ENCODE measurements at places on chromosomes 1 and 21.

DNA sequence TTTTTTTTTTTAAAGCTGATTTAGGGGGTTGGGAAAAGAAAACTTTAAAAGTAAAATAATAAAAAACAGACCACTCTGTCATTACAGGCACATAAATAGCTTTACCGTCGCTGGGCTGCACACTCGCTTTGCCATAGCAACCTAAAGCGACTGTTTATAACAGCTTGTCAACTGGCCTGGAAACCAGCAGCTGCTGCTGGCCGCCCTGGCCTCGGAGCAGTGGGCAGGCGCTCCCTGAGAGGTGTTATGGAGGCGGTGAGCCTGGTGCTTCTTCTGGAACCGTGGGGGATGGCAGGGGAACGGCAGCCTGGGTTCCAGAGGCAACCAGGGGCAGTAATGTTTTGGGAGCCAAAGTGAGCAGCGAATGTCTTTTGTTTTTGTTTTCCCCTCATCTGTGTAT, 45.7 kb downstream of the ATP2B4 start:
- DNase-seq: peak; percentile 86

DNA sequence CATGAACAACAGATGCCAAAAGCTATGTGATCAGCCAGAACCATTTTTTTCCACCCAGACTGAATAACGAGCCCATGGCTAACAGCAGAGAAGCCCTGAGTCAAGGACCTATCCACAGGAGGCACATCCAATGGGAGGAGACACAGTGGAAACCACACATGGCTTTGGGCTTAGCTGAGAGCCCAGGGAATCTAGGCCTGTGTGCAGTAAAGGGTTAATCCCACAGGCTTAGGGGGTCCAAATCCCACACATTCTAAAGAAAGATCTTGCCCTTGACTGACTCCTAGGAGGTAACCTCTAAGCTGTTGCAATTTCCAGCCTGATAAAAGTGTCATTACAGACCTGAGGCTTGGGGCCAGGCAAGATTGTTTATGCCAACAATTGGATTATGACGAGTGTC, 194.5 kb downstream of the DSCAM start:
- no peak for DNase-seq

DNA sequence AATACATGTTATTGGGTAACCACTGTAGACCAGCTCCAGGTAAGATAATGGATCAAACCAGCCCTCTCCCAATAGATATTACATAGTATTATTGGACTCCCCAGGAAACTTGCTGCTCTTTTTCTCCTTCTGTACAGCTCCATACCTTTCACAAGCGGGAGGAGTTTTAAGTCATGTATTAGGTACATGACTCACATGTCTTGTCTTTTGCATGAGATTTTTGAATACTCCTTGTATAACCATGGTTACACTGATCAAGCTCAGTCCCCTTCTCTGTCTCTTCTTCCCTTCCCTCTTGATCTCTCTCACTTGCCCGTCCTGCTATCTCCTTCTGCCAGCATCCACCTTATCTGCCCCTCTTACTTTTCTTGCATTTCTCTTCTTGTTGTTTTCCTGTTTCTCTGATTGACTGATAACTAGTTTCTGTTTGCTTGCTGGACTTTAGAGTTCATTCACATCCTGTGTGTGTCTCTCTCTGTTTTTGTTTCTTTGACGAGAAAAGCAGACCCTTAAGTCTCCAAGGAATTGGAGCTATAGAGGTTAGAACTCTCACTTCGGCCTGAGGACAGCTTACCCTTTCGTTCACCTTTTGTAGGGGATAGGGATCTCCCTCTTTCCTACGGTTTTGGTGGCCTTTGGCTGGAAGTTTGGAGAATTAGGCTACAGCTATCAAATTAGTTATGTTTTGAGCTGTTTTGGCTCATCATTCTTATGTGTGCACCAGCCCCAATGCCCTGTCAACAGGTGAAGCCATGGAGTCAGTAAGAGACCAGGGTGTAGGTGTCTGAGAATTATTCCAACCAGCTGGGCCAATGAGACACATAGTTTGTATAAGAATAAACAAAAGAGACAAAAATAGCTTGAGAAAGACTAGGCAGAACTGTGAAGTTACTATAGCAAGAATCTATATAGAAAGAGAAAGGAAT, 49.0 kb upstream of the ASB17 start:
- no peak for DNase-seq

DNA sequence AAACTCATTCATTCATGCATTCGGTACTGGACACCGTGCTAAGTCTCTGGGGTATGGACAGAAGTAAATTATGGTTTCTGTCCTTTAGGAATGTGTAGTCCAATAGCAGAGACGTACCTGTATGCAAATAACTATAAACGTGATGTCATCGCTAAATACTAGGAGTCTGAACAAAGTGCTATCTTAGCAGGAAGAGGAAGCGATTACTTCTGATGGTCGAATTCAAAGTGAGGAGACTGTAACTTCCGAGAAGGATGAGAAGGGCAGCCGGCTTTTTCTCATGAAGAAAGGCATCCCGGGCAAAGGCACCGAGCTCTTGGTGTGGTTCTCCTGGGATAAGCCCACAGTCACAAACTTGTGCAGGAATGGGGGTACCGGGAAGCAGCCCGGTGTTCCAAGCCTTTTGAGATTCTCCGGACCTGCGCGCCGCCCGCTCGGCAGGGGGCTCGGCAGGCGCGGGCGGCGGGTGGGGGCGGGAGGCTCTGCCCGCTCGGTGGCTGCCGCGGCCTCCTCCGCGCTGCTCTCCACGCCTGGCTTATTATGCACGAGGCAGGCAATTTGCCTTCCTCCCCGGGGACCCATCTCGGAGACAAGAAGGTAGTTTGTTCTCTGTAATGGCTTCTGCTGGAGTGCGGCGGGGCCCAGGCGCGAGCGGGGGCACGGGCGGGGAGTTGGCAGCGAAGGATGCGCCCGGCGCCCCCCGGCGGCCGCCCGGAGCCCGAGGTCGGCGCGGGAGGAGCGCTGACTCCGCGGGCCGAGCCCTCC, 67.5 kb upstream of the CD1D start:
- DNase-seq: peak; percentile 40

- no peak for DNase-seq
These were observed 5.8 kb upstream of the EPHA8 start for GRCh38 chr1:22557341-22557950.

GRCh38 chr1:66696771-66697170, 55.5 kb upstream of the DYNLT5 start:
- peak; percentile 16 for DNase-seq

DNA sequence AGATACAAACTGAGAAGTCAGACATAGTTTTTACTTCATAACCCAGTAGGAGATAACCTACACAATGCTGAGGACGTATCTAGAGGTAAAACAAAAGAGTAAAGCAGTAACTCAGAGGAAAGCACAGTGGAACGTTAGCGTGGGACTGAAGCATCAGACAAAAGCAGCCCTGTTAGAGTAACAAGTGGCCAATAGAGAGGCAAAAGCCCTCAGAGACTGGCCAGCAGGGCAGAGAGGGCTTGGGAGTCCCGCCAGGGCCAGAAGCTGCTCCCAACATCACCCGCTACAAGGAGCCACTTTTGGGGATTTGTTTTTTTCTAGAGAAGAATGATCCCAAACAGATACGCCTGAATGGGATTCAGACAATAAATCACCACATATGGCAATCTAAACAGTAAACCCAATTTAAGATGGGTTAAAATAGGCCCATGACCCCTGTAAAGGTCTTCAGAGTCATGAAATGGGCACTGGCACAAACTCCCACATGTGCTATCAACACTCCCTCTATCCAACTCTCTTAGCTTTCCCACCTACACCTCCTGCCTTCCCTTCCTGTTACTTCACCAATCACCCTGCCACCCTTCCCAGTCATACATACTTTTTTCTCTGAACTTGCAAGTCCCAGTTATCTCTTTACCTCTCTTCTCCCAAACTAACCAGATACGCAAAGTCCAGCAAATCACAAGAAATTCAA, 17.2 kb downstream of the TADA1 start:
- no peak for DNase-seq

- no peak for DNase-seq
These were observed 6.8 kb downstream of the CNN3 start for GRCh38 chr1:94920061-94920460.

GRCh38 chr1:70909262-70909822, 138.3 kb downstream of the PTGER3 start:
- DNase-seq: no peak

- peak; percentile 98 for DNase-seq
These were observed 9.5 kb downstream of the ZBTB7B start for GRCh38 chr1:155012026-155012546.

GRCh38 chr1:162919034-162919433, 58.1 kb upstream of the CCDC190 start:
- no peak for DNase-seq

GRCh38 chr21:42163511-42163863, 55.5 kb upstream of the ABCG1 start:
- DNase-seq: no peak

DNA sequence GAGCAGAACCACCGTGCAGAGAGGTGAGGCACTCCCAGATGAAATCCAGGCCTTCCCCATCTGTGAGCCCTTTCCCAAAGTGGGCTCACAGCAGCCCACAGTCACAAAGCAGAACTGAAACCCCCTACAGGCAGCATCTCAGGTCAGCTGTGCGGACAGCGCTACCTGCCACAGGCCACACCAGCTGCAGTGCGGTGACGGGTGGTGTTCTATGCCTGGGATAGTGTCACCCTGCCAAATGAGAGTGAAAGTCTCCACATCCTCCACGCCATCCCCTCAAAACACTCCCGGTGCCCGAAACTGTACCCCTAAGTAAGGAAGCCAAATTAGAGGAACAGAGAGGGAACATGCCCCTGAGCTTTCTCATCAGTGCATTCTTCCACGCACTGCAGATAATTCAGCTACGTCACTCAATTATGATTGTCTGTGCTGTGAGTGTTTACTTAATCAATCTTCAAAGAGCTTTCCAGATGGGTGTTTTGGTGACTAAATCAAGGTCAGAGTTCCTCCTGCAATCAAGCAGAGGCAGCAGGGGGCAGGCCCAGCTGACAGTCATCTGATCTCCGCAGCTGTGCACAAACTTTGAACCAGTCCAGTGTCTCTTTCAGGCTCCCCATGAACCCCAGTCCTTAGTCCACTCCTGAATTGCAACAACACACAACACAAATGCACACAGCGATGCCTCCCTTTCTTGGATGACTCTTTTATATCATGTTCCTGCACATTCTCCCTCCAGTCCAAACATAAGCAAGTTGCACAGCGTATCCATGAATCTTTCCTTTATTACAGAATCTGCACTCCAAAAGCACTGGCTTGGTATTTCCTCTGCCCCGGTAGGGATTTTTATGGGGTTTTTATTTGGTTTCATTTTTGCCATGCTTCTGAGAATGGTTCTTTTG, 150.0 kb downstream of the TOMM20 start:
- peak; percentile 57 for DNase-seq

GRCh38 chr21:38354746-38355145, 98.0 kb downstream of the KCNJ15 start:
- DNase-seq: no peak

GRCh38 chr21:35028451-35028978, 20.6 kb downstream of the RUNX1 start:
- DNase-seq: no peak

DNA sequence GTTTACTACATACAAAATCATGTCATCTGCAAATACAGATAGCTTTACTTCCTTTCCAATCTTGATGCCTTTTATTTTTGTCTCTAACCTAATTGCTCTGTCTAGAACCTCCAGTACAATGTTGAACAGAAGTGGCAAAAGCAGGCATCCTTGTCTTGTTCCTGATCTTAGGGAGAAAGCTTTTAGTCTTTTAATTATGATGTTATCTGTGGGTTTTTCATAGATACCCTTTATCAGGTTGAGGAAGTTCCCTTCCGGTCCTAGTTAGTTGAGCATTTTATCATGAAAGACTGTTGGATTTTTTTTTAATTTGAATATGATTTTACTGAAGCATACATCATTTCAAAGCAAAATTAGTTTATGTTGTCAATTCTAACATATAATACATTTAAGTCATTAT, 45.7 kb upstream of the DISC1 start:
- DNase-seq: no peak

DNA sequence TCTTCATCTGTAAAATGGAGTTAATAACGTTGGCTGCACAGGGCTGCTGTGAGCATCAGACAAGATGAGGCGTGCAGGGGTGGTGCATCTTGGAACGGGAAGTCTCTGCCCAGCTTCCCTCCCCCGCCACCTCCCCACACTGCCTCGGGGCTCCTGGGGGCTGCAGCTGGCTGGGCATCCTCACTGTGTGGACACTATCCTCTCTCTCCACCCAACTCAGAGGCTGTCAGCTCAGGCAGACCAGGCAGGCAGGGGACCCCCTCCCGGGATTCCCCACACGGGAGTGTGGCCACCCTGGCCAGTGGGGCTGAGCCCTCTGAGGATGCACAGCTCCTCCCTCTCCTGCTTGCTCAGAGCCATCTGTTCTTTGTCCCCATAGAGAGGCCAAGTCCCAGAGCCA, 122.7 kb downstream of the CCDC185 start:
- no peak for DNase-seq

DNA sequence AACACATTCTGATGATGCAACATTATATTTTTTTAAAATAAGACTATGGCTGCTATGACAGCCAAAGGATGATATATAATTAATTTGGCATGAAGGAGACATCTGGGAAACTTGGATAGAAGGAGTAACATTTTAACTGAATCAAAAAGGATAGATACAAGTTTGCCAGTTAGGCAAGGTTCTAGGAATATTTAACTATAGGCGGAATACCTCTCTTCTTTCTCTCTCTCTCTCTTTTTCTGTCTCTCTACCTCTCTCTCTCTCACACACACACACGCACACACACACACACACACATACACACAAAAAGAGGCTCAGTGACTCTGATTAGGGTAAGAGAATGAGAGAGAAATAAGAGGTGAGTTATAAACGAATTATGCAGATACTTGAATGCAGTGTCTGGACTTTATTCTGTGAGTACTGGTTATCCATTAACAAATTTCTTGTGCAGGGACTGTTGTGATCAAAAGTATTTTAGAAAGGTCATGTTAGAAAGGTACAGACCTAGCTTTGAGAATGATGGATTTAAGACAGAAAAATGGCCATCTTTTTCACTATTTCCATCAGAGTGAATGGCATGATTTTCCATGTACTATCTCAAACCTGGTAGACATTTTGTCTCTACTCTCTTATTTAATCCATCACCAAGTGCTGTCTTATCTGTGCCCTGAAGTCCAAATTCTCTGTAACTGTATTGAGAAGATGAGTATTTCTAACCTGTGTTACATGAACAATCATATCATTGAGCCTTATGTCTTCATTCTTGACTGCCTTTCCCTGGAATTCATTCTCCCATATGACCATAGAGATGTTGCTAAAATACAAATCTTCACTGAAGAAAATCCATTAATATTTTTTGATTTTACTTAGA, 1106.9 kb upstream of the ADGRL4 start:
- DNase-seq: no peak

DNA sequence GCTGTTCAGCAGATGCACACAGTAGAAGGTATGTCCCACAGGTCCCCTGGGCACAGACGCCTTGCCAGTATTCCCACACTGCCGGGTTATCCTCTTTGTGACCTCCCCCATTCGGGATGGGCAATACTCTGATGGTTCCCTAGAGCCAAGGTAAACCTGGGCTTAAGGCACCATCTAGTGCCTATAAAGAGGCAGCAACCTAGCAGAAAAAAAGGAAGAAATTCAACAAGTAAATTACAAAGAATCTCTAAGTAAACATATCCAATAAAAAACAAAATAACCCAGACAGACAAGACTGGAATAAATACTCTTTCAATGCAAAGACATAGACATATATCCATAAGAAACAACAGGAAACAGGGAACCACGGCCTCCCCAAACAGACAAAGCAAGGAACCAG, 39.4 kb downstream of the HSF2BP start:
- no peak for DNase-seq

Measured in NCI-H1417 (cell line).